ENCODE measurements at places on chromosomes 3 and 15.

DNA sequence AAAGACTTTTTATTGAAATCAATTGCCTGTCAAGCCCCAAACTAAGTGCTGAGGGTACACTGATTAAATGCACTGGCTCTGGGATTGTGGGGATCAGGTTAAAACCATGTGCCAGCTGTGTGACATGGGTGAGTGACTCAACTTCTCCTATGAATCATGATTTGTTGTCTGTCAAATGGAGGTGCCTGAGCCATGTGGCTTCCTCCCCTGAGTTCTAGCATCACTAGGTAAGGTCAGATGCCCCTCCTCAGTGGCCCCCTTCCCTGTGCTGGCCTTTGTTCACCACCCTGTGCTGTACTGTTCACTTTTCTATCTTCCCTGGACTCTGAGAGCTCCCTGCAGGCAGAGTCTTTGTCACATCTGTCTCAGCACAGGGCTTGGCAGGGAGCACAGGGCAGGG lies 43.6 kb upstream of the ATP2B2 start:
- no peak for DNase-seq

GRCh38 chr3:183318877-183319276 lies 65.8 kb downstream of the B3GNT5 start:
- DNase-seq = no peak

- DNase-seq = no peak
Observed at GRCh38 chr3:10432156-10432845, 73.1 kb downstream of the ATP2B2 start.

DNA sequence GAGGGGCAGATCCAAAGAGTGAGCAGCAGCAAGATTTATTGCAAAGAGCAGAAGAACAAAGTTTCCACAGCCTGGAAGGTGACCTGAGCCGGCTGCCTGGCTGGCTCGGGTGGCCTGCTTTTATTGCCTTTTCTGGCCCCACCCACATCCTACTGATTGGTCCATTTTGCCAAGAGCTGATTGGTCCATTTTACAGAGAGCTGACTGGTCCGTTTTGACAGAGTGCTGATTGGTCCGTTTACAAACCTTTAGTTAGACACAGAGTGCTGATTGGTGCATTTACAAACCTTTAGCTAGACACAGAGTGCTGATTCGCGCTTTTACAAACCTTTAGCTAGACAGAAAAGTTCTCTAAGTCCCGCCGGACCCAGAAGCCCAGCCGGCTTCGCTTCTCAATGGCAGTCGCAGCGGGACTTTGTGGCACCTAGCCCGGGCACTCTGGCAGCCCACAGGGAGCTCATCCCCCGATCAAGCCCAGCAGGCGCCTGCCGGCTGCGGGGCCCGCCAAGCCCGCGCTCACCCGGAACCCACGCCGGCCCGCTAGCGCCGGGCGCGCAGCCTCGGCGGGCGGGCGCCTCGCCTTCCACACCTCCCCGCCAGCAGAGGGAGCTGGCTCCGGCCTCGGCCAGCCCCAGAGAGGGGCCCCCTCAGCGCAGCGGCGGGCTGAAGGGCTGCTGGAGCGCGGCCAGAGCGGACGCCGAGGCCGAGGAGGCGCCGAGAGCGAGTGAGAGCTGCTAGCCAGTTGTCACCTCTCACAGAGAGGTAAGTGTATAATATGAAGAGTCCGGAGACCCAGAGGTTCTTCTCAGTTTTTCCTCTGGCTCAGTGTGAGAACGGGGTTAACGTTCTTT lies 339.2 kb downstream of the CHL1 start:
- no peak for DNase-seq

- no peak for DNase-seq
Observed at GRCh38 chr3:121956363-121956762, 62.2 kb downstream of the SLC15A2 start.

- no peak for DNase-seq
Observed at GRCh38 chr3:195131176-195131575, 139.8 kb downstream of the XXYLT1 start.

DNA sequence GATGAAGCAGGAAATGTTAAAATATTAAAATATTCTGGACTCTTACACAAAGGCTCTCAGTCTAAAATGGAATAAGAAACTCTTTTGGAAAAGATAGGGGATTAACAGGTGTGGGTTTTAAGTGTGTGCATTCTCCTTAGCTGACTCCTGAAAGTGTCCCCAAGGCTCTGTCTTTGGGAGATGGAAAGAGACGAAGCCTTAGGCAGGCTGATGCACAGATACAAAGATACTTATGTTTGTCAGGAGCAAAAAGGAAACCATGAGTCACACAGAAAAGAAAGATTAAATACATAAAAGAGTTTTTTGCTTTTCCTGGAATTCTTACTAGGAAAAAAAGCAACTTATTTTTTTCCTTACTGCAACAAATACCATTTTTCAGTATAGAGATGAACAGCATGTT lies 23.8 kb upstream of the ABI3BP start:
- no peak for DNase-seq

GRCh38 chr15:66491846-66492245 lies 5.7 kb downstream of the SNAPC5 start:
- no peak for DNase-seq

Data from CD4-positive, alpha-beta T cell treated with Interferon alpha-2 for 1 hour (primary cell).